ENCODE measurements at places on chromosomes 16 and 17.

- DNase-seq, result no peak
Observed at GRCh38 chr16:17983847-17984639, 352.5 kb downstream of the NPIPA8 start.

GRCh38 chr16:78994135-78994745 is 606.3 kb downstream of the MAF start:
- no peak for DNase-seq

GRCh38 chr16:25134166-25134700 is 22.7 kb downstream of the LCMT1 start:
- DNase-seq, result no peak

GRCh38 chr16:49932434-49932833 is 76.5 kb upstream of the ZNF423 start:
- DNase-seq, result no peak

- DNase-seq, result peak; percentile 47
Observed at GRCh38 chr17:7932483-7932891, 481 bp downstream of the CNTROB start.

GRCh38 chr16:87963400-87963799 is 12.2 kb downstream of the BANP start:
- no peak for DNase-seq

- no peak for DNase-seq
Observed at GRCh38 chr16:6362321-6362720, 970.3 kb upstream of the RBFOX1 start.

DNA sequence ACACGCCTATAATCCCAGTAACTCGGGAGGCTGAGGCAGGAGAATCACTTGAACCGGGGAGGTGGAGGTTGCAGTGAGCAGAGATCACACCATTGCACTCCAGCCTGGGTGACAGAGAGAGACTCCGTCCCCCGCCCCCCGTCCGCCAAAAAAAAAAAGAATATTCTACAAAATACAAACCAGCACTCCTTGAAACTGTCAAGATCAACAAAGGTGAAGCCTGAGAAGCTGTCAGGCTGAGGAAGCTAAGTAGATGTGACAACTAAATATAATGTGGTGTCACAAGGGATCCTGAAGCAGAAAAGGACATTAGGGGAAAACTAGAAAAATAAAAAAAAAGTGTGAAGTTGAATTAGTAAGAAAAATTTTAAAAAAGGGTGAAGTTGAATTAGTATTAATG is 6.2 kb downstream of the CD2BP2 start:
- no peak for DNase-seq

GRCh38 chr17:36857698-36858097 is 79.6 kb upstream of the LHX1 start:
- no peak for DNase-seq
